Spleen (tissue), 13 donors: ENCODE measurements at places on chromosomes 13 and 19. TPM values are rescaled to one million over a fixed set of nuclear protein-coding genes. Genes with fewer than 3 reads are reported as not detected.
A peak's percentile ranks its signal among the peaks of the same experiment; 100 is the strongest.

UGGT2 gene
- total RNA-seq = 12.3 TPM

CABP5 gene
- total RNA-seq = 0.94 TPM

IRGC gene
- not detected for total RNA-seq

SIAH3 gene
- total RNA-seq = not detected

CEACAM1 gene
- 33.4 TPM for total RNA-seq

STXBP2 gene
- 180 TPM for total RNA-seq

SIGLEC5 gene
- total RNA-seq = not detected

CLEC17A gene
- total RNA-seq = 20.8 TPM

DZIP1 gene
- 6.6 TPM for total RNA-seq

EID2 gene
- total RNA-seq = 7.9 TPM

DNA sequence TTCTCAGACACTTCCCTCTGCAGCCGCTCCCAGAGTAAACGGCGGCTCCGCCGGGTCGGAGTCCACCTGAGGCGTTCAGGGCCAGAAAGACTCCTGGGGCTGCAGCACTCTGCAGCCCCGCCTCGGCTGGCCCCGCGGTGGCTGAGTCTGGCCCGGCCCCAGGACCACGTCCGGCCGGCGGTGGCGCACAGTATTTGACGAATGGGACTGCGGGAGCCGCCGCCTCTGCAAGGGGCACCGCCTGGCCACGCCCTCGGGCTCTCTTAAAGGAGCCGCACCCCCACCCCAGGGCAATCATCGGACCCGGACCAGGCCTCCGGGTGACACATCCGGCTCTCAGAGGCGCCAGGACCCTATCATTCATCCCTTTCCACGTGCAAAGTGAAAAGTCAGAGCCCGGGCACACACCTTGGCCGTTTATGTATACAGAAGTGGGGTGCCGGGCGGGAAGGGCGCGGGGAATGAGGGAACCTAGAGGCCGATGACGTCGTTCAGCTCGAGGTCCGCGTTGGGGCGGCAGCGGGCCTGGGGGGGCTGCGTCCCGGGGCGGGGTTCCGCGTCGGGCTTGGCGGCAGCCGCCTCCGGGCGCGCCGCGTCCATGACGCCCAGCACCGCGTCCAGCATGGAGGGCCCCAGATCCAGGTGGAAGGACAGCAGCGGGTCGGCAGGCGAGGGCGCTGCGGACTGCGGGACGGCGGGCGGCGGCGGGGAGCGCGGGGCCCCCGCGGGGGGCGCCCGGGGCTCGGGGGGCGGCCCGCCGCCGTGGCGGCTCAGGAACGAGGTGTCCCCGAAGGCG lies 1.2 kb upstream of the LENG9 start:
- peak; percentile 98 for DNase-seq

- DNase-seq = no peak
Observed at GRCh38 chr13:95418946-95419345, 117.7 kb upstream of the ABCC4 start.

GRCh38 chr19:22735911-22736645 lies 47.9 kb downstream of the ZNF99 start:
- no peak for DNase-seq

- DNase-seq = no peak
Observed at GRCh38 chr13:99434258-99434788, 66.9 kb upstream of the TM9SF2 start.

DNA sequence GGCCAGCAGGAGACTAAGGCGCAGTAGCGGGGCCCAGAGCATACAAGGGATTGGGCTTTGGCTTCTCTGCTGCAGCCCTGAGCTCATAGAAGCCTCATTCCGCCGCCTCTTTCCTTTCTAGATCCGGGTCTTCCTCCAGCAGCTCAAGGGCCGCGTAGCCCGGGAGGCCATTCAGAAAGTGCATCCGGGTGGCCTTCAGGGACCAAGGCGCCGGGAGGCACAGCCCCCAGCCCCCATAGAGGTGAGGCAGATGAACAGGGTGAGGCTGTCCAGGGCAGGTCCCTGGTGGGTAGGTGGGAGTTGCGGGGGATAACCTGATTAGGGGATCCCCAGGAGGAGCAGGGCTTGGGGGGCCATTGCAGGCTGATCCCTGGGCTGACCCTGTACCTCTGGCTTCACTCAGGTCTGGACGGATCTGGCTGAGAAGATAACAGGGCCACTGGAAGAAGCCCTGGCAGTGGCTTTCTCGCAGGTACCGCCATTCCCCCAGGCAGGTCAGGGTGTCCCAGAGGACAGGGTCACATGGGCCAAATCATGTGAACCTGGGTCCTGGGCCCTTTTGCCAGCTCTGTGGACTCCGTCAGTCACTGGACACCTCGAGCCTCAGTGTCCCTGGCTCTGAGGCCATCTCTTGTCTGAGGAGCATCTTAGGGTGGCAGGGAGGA lies 1.3 kb downstream of the SNAPC2 start:
- no peak for DNase-seq

DNA sequence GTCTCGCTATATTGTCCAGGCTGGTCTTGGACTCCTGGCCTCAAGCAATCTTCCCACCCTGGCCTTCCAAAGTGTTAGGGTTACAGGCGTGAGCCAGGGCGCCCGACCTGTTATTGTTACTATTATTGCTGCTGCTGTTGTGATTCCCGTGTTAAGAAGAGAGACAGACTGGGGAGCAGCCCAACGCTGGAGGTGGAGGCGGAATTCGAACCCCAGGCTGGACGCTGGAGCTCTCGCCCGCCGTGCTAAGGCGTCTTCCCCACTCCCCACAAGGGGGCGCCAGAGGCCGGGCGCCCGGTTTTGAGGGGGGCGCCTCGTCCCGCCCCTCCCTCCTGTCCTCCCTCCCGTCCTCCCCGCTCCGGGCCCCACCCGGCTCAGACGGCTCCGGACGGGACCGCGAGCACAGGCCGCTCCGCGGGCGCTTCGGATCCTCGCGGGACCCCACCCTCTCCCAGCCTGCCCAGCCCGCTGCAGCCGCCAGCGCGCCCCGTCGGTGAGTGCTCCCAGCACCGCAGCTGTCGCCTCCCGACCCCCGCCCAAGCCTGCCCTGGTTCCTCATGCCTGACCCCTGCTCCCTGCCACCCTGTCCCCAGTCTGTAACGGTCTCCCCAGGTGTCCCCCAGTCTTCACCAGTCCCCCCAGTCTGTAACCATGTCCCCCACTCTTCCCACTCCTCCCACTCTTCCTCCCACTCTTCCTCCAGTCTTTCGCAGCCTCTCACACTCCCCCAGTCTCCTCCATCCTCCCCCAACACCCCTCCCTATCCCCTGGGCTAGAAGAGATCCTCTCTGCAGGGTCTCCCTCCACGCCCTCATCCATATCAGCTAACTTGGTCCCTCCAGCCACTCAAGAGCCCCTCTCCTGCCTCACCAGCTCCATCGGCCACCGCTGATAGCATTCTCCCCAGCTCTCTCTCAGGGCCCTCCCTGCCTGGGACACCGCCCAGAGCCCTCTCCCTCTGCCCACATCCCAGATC lies at the start of gene EHD2:
TSS of gene EHD2 (plus strand) at position 377 of the 976 bp plus-strand sequence. CDS start 3,191 bp downstream, outside the sequence.
- peak; percentile 85 for DNase-seq

DNA sequence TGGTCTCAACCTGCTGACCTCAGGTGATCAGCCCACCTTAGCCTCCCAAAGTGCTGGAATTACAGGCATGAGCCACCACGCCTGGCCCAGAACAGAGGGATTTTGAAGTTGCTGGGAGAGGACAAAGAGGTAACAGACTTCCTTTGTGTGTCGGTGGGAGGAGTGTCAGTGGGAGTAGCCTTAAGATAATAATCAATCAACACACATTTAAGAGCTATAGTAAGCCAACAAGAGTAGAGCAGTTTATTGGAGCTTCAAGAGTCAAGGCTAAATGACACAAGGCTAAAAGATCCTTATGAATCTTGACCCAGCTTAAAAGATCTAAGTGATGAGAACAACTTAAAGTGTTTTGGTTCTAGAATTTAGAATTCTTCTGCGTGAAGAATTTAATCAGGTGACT lies 47.3 kb upstream of the NBEA start:
- DNase-seq = no peak

DNA sequence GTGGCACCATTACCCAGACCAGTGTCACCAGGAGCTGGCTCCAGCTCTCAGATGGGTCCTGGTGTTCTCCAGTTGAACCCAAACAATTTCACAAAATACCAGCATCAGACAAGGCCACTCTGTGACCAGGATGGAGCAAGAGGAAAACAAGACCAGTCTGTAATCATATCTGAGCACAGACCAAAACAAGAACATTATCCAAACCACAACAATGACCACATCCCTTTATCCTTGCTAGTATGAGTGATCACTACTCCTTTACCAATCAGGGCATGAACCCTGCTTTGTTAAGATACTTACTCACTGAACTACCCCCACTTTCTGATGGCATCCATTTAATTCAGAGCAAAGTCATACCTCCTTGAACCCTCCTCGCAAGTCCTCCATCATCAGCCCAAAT lies 145.9 kb downstream of the NUFIP1 start:
- no peak for DNase-seq

- DNase-seq = no peak
Observed at GRCh38 chr13:66950666-66951065, 279.5 kb downstream of the PCDH9 start.

DNA sequence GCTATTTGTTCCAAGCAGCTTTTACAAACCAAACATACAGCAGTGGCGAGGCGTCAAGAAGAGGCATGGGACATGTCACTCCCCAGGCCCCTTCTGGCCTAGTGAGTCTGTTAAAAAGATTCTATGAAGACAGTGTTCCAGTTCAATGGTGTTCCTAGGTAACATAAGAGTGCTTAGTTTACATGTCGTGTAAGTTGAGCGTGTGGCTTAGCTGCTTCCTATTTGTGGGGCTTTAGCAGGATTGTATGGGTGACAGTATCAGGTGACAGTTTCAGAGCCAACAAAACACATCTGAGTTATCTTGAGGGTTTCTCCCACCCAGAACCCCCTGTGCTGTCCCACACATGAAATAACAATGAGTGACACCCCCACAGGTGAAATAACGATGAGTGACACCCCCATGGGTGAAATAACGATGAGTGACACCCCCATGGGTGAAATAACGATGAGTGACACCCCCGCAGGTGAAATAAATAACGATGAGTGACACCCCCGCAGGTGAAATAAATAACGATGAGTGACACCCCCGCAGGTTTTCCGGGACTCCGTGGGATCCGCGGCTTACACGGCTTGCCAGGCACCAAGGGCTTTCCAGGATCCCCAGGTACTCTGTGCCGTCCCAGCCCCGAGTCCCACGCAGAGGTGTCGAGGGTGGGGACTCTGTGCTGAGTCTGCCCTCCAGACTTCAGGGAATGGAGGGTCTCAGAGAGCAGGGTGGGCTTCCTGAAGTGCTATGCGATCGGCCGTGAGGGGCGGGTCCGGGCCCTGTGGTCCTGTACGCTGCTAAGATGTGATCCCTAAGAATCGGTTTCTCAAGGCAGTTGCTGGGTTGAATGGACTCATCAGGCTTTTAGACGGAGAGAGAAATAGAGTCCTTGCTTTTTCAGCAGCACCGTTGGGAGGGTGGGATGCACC lies 68.6 kb downstream of the RAB20 start:
- DNase-seq = no peak

DNA sequence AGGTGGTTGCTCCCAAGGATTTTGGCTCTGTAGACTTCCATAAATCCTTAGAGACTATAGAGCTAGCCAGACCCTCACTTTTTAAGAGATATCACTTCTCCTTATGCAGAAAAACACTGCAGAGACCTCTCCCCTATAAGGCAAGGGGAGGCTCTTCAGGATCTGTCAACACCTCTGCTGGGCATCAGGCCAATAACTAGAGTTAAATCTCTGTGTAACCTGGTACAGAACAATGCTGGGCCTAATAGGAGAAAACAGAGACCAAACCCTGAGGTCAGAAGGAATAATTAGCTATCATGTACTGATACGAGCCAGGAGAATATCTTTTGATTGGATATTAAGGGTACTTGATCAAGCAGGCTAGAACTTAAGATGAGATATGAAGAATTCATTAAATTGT lies 358.5 kb downstream of the TBC1D4 start:
- no peak for DNase-seq

GRCh38 chr13:112061367-112062061 lies 5.4 kb upstream of the SOX1 start:
- no peak for DNase-seq

DNA sequence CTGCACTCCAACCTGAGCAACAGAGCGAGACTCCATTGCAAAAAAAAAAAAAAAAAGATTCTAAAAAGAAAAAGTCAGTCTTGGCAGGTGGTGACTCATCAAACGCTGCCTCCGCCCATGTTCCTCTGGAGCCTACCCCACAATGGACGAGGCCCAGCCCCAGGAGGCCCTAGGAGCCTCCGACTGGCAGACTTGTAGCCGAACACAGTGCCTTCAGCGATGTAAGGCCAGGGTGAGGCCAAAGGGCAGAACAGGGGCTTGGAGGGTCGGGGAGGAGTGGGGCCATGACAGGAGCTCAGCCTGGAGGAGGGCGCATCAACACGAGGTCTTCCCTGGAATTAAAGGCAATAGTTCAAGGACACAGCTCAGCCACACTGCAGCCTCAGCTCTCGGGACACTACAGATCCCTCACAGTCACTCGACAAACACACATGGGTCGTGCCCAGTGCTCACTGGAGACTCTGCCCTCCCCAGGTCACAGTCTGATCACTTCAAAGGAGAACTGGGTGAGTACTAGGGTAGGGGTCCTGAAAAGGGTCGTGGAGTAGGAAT lies 5.1 kb downstream of the USE1 start:
- no peak for DNase-seq

- DNase-seq = no peak
Observed at GRCh38 chr19:9858766-9859165, 23.6 kb downstream of the PIN1 start.

DNA sequence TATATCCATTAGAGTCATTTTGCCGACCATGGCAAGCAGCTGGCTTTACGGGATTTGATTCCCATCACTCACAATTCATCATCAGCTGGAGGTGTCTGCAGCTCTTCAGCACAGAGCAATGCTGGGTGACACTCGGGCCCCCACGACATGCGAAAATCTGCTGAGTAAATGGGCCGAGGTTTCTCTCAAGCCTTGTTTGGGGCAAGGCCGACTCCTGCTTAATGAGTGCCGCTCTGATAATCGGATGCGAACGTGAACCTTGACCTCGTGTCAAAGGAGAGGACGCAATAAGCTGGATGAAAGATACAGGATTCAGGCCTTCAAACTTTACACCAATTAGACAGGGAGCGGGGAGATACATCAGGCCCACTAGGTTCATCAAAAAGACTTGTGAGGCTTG lies 65.2 kb downstream of the GGACT start:
- no peak for DNase-seq

- DNase-seq = no peak
Observed at GRCh38 chr19:10915130-10916091, 13.0 kb downstream of the YIPF2 start.

- DNase-seq = no peak
Observed at GRCh38 chr13:27269114-27269665, 1.4 kb upstream of the RASL11A start.

DNA sequence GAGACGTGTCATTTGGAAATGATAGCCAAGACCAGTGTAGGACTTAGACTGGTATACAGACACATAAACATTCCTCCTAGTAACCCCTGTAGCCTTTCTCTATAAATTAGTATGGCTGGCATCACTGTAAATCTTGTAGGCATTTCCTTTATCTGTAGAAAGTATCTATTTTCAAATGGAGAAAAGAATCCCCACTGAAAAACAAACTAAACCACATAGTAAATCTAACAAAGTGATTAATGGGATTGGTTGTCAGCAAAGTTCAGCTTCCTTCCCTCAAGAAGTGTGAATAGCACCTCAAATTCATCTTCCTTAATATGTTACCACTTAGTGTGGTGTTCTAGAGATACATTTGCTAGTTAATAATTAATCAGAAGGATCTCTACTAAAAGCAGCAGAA lies 119.4 kb upstream of the NBEA start:
- DNase-seq = no peak

GRCh38 chr19:33110137-33110910 lies 21.6 kb upstream of the WDR88 start:
- no peak for DNase-seq

GRCh38 chr13:106617561-106617960 lies 49.6 kb upstream of the ARGLU1 start:
- no peak for DNase-seq

GRCh38 chr13:110815471-110816204 lies 99.2 kb downstream of the ANKRD10 start:
- DNase-seq = no peak
